Suprapubic skin (tissue), 4 donors: ENCODE measurements at places on chromosomes 2 and 18.

GRCh38 chr2:199907008-199907714 is 3.9 kb upstream of the C2orf69 start:
- DNase-seq, result no peak

- peak; percentile 11 for DNase-seq
Observed at GRCh38 chr2:97726261-97727064, 13.1 kb downstream of the ZAP70 start.

GRCh38 chr2:206555721-206556120 is 86.6 kb upstream of the FAM237A start:
- DNase-seq, result no peak

GRCh38 chr18:58495634-58496033 is 133.3 kb downstream of the ALPK2 start:
- DNase-seq, result no peak

GRCh38 chr2:207727261-207727660 is 15.8 kb downstream of the CCNYL1 start:
- DNase-seq, result no peak

GRCh38 chr2:160418398-160418765 is 75.2 kb downstream of the RBMS1 start:
- DNase-seq, result no peak

- no peak for DNase-seq
Observed at GRCh38 chr2:128064353-128064752, 26.6 kb upstream of the UGGT1 start.

DNA sequence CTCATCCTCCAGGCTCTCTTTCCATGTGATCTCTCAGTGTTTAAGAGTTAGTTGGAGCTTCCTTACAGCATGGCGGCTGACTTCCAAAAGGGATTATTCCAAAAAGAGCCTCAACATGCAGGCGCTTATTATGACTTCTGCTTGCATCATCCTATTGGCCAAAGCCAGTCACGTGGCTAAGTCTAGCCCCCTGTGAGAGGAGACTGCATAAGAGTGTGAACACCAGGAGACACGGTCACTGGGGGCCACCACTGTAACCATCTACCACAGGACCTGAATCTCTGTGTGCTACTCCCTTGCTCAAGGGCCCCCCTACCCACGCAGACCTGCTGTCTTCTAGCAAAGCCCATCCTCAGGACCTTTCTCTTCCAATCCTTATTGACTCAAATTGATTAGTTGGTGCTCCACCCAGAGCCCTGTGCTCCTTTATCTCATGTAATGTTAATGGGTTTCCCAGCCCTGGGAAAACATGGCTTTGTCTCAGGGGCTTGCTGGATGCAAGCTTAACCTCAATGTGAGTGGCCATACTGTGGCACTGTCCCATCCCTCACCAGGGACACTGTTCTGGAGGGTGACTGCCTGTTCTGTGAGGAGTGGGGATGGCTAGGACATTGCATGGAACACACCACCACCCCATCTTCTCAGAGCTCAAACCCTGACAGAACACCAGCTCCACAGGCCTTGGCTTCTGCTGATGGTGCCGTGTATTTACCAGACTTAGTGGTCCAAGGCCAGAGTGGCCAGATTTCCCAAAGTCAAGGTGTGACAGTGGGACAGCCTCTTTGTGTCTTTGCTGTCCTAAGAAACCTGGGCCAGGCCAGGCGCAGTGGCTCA is 4.2 kb downstream of the IL1RN start:
- no peak for DNase-seq

- DNase-seq, result no peak
Observed at GRCh38 chr18:75305984-75306383, 95.4 kb downstream of the TSHZ1 start.
